ENCODE measurements at places on chromosomes 6 and 20. TPM values are rescaled to one million over a fixed set of nuclear protein-coding genes. Genes with fewer than 3 reads are reported as not detected.
A peak's percentile ranks its signal among the peaks of the same experiment; 100 is the strongest.

DNA sequence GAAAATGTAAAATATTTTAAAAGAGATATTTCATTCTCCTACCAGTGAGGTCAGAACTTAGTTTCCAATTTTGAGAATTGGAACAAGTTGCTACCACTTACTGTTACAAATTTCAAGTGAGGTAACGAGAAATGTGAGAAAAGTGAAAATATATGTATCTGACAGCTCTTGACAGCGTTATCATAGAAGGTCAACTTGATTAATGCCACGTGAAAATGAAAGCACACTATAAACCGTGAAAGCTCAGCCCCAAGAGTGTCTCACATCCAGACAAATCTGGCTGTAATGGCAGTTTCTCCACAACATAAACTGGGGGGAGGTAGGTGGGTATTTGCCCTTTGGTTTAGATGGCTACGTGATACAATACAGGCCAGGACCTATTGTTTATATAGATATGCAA lies 13.9 kb downstream of the HDGFL1 start:
- no peak overlapping the region for H3K27ac ChIP-seq
- no peak for DNase-seq
- H3K36me3 ChIP-seq, result no peaks in the 10 kb centered on the region
- no peak overlapping the region for H3K4me3 ChIP-seq
- H3K4me1 ChIP-seq, result no peaks in the 10 kb centered on the region

DNA sequence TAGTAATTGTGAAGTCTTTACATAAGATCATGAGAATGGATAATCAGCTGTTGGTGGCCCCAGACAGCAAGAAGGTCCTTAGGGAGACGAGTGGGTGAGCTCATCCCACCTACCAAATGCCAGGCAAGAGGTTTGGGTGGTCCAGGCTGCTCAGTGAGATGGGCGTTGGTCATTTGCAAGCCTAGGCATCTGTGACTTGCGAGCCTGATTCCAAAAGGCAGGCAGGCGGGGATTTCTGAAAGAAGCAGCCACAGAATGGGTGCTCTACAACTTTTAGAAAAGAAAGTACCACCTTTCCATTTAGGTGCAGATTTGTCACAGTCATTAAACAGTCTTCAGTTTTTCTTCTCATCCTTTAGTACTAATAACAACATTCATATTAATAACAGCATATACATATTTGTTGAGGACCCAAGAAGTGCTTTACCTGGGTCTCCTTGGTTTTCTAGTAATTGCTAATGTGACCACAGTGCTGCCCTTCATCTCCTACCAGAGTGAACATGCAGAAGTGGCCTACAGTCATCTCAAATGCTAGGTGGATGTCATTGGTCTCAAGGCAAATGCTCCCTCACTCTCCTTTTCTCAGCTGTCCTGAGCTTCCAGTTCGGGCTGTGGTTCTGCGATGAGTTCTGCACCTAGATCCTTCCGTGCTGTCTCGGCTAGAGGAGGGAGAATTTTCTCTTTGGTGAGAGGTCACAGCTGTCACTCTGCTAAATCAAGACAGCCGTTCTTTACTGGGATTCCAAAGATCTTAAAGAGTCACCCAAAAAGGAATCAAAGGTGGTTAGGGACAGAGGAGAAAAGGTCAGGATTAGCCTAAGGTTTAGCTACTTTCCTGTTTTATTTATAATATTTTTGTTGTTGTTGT lies 2.7 kb downstream of the WRNIP1 start:
- H3K4me1 ChIP-seq, result peaks cover 16% of the 10 kb centered on the region
- H3K27me3 ChIP-seq, result no peaks in the 10 kb centered on the region
- DNase-seq, result no peak
- H3K27ac ChIP-seq, result peak overlapping the region; percentile 73
- peak overlapping the region; percentile 91 for H3K4me3 ChIP-seq

- H3K27ac ChIP-seq, result peak overlapping the region; percentile 64
- H3K36me3 ChIP-seq, result no peaks in the 10 kb centered on the region
- peak; percentile 97 for DNase-seq
- peaks cover 24% of the 10 kb centered on the region for H3K27me3 ChIP-seq
- H3K4me1 ChIP-seq, result peaks cover 23% of the 10 kb centered on the region
- H3K4me3 ChIP-seq, result no peak overlapping the region
Measured at GRCh38 chr20:36407199-36407733, 101.1 kb downstream of the DLGAP4 start.

GRCh38 chr6:72522735-72523141 lies 99.1 kb upstream of the KCNQ5 start:
- no peak for DNase-seq
- H3K27ac ChIP-seq, result no peak overlapping the region
- H3K36me3 ChIP-seq, result no peaks in the 10 kb centered on the region
- H3K4me1 ChIP-seq, result peaks cover 7% of the 10 kb centered on the region

- H3K4me3 ChIP-seq, result no peak overlapping the region
- H3K27me3 ChIP-seq, result peaks cover 24% of the 10 kb centered on the region
- DNase-seq, result peak; percentile 82
- no peak overlapping the region for H3K27ac ChIP-seq
- no peaks in the 10 kb centered on the region for H3K4me1 ChIP-seq
Measured at GRCh38 chr20:64047968-64048401, 1.5 kb downstream of the SOX18 start.

- DNase-seq, result no peak
- no peak overlapping the region for H3K4me3 ChIP-seq
- peaks cover 15% of the 10 kb centered on the region for H3K4me1 ChIP-seq
- H3K27ac ChIP-seq, result no peak overlapping the region
Measured at GRCh38 chr6:6748001-6748400, 159.5 kb downstream of the LY86 start.

DNA sequence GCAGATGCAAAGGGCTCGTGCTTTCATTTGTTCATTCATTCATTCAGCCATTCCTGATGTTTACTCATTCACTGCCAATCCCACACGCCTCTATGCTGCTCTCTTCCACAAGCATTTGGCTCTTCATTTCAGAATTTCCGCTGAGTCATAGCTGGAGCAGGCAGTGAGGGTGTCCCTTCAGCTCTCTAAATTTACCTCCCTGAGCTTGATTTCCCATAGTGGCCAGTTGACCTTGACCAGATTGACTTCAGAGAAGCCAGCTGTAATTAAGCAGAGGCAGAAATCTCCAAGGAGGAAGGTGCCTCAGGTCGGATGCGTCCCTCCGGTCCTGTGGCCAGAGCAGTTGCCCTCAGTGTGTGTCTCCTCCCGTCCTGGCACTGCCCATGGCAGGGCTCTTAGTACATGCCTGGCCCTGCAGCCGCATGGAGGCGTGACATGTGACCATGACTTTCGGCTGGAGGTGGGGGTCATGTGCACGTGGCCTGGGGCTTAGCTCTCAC lies 267.2 kb upstream of the ECI2 start:
- H3K4me1 ChIP-seq, result peaks cover 18% of the 10 kb centered on the region
- H3K27me3 ChIP-seq, result no peaks in the 10 kb centered on the region
- peak overlapping the region; percentile 30 for H3K4me3 ChIP-seq
- no peaks in the 10 kb centered on the region for H3K36me3 ChIP-seq

Gene SLC17A2
- total RNA-seq, result not detected

Gene BPIFB2
- total RNA-seq, result not detected

Gene CPNE5
- not detected for total RNA-seq

Gene SLC13A3
- 1.8 TPM for total RNA-seq

Gene TREML1
- not detected for total RNA-seq
